Aorta (tissue), 5 donors: ENCODE measurements at places on chromosomes 3 and 15. TPM values are rescaled to one million over a fixed set of nuclear protein-coding genes. Genes with fewer than 3 reads are reported as not detected.

GRCh38 chr3:184523825-184524615 is 37.6 kb upstream of the EPHB3 start:
- H3K4me3 ChIP-seq: no peak overlapping the region
- DNase-seq: no peak
- H3K27ac ChIP-seq: no peak overlapping the region

DNA sequence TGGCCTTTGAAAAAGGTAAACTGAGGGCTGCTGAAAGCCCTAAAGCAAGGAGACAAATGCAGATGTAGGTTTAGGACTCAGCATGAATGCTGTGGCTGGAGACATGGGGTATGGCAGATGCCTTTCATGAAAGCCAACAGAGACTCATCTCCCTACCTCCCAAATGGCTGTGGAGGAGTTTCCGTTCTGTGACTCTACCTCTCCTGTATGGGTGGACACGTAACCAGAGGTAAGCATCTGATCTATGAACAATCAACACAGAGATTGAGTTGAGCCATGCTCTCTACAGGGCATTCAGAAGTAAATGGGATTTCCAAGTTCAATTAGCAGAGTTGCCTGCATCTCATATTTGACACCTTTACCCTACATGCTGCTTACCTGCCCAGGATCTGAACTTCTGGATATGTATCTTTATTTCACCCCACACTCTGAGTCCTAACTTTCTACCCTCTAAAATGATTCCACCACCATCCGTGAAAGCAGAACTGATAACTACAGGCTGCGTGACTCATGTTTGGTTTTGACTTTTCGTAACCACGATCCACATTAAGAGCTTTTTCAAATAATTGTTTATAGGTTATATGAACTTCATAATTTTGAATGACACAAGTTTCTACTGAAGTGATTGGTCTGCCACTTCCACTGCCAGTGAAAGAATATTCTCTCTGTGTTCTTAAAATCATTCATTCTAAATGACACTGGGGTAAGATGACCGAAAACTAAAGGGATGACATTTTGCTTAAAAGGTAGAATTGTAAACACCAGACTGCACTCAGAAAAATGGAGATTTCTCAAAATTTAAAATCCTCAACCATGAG is 1058.7 kb downstream of the FHIT start:
- no peak for DNase-seq
- H3K27me3 ChIP-seq: no peaks in the 10 kb centered on the region
- H3K27ac ChIP-seq: no peak overlapping the region
- H3K4me3 ChIP-seq: no peak overlapping the region
- H3K36me3 ChIP-seq: no peaks in the 10 kb centered on the region
- H3K4me1 ChIP-seq: no peaks in the 10 kb centered on the region

GRCh38 chr15:92385096-92385495 is 8.6 kb upstream of the ST8SIA2 start:
- H3K27ac ChIP-seq: no peak overlapping the region
- no peak for DNase-seq
- H3K36me3 ChIP-seq: no peaks in the 10 kb centered on the region
- no peak overlapping the region for H3K4me3 ChIP-seq

- no peaks in the 10 kb centered on the region for H3K4me1 ChIP-seq
- H3K36me3 ChIP-seq: no peaks in the 10 kb centered on the region
- H3K27ac ChIP-seq: no peak overlapping the region
- H3K4me3 ChIP-seq: no peak overlapping the region
Observed at GRCh38 chr3:15276028-15276724, 56.2 kb downstream of the SH3BP5 start.

DNA sequence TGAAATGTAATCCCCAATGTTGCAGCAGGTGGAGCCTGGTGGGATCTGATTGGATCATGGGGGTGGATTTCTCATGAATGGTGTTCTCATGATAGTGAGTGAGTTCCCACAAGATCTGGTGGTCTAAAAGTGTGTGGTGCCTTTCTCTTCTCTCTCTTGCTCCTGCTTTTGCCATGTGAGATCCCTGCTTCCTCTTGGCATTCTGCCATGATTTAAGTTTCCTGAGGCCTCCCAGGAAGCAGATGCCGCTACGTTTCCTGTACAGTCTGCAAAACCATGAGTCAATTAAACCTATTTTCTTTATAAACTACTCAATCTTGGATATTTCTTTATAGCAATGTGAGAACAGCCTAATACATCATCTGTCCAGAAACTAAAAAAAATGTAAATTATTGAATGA is 298.3 kb downstream of the MEX3B start:
- no peaks in the 10 kb centered on the region for H3K4me1 ChIP-seq
- no peak overlapping the region for H3K27ac ChIP-seq
- H3K4me3 ChIP-seq: no peak overlapping the region
- no peak for DNase-seq

DNA sequence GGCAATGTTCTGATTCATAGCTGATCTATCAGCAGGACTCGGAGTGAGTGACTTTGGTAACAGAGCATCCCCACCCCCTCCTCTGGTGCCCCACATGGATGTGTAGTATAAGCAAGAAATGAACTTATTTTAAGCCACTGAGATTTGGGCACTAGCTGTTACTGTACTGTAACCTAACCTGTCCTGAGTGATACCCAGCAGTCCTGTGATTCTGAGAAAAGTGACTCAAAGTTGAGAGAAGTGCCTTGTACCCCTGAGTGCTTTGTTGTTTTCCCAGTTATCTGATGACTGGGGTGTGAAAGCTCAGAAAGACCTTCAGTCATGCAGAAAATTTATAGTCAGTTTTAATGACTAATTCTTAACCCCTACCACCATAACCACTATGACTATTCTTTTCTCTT is 439.9 kb upstream of the RBMS3 start:
- no peaks in the 10 kb centered on the region for H3K4me1 ChIP-seq
- H3K27me3 ChIP-seq: no peaks in the 10 kb centered on the region
- H3K4me3 ChIP-seq: no peak overlapping the region
- H3K27ac ChIP-seq: no peak overlapping the region
- no peaks in the 10 kb centered on the region for H3K36me3 ChIP-seq

GRCh38 chr3:14849638-14850230 is 31.0 kb downstream of the FGD5 start:
- no peaks in the 10 kb centered on the region for H3K36me3 ChIP-seq
- H3K27ac ChIP-seq: no peak overlapping the region
- H3K4me1 ChIP-seq: no peaks in the 10 kb centered on the region
- peak; percentile 69 for DNase-seq
- no peaks in the 10 kb centered on the region for H3K27me3 ChIP-seq

DNA sequence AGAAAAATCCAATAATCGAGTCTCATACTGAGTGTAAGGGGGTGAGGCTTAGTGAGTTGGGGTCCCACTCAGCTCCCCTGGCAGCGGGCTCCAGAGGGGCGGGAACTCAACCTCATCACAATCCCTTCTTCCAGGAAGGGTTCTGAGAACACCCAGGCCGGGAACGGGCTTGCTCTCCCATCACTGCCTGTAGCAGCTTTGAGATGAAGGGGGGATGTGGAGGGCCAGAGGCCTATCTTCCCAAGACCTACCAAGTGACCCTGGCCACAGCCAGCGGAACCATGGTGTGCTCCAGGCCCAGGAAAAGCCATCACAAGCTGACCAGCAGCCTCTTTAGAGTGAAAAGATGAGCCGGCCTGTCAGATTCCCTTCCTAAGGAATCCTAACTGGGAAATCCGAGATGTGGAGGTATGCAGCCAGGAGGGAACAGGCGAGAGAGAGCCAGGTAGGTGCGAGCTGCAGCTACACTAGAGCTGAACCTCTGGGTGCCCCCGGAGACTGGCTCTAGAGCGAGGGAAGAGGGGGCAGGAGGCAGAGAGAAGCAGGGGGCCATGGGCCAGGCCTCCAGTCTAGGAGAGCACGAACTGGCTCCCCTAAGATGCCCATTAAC is 18.5 kb downstream of the GRAMD2A start:
- no peaks in the 10 kb centered on the region for H3K27me3 ChIP-seq
- H3K36me3 ChIP-seq: no peaks in the 10 kb centered on the region
- H3K27ac ChIP-seq: no peak overlapping the region
- DNase-seq: no peak

DNA sequence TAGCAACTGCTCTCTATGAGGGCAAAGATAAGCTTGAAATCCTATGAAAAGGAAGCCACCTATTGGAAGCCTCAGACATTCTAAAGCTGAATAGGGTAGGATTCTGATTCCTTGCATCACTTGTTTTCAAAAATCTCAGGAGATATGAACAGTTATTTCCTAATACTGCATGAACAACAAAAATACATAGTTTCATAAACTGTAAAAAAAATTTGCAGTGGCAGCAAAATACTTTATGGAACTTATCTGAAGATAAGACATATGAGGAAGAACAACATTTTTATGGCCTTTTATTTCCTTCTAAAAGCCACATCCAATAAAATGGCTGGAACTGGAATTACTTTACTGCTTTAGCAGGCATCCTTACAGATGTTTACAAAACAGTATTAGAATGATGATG is 29.9 kb downstream of the AP3S2 start:
- H3K4me3 ChIP-seq: no peak overlapping the region
- H3K27ac ChIP-seq: no peak overlapping the region
- peaks cover 5% of the 10 kb centered on the region for H3K36me3 ChIP-seq
- no peak for DNase-seq
- H3K4me1 ChIP-seq: no peaks in the 10 kb centered on the region
- no peaks in the 10 kb centered on the region for H3K27me3 ChIP-seq

GRCh38 chr3:52679199-52679538 is 6.5 kb downstream of the PBRM1 start:
- H3K27me3 ChIP-seq: no peaks in the 10 kb centered on the region
- H3K4me1 ChIP-seq: peaks cover 3% of the 10 kb centered on the region
- no peak overlapping the region for H3K27ac ChIP-seq
- peaks cover 5% of the 10 kb centered on the region for H3K36me3 ChIP-seq
- DNase-seq: no peak

GRCh38 chr3:177752831-177753230 is 555.5 kb upstream of the TBL1XR1 start:
- H3K27me3 ChIP-seq: no peaks in the 10 kb centered on the region
- no peak for DNase-seq
- no peaks in the 10 kb centered on the region for H3K36me3 ChIP-seq
- peaks cover 2% of the 10 kb centered on the region for H3K4me1 ChIP-seq

DNA sequence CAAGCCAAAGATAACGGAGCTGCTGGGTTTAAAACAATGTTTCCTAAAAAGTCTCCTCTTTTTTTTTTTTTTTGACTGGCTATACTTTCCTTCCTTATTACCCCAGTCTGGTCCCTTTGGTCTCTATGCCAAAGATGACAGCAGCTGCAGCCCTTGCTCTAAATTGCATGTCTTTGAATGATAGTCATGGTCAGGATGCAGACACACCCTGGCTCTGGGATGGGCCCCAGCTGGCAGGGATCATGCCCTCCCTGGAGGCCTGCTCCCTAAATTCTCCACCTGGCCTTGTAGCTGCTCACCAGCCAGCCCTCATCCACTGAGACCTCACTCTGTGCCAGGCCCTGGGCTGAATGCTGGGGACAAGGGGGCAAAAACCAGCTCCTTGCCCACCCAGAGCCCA is 95.8 kb downstream of the MESD start:
- H3K27me3 ChIP-seq: no peaks in the 10 kb centered on the region
- DNase-seq: no peak
- no peak overlapping the region for H3K27ac ChIP-seq

DNA sequence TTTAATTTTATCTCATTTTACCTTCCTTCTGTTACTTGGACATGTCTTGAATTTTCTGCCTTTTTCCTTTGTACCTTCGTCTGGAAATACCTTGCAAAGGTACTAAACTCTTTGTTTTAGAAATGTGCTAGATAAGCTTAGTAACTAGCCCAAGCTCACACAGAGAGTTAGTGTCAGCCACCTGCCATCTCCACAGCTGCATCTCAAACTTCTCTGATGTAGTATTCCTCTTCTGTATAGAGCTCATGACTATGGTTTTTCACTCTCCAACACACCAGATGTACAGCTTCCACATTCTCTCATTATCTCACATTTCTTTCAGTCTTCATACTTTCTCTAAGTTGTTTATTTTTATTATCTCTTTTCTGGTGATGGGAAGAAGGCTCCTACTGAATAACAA is 516.6 kb upstream of the ROBO2 start:
- H3K27me3 ChIP-seq: no peaks in the 10 kb centered on the region
- H3K4me1 ChIP-seq: no peaks in the 10 kb centered on the region
- H3K36me3 ChIP-seq: no peaks in the 10 kb centered on the region

DNA sequence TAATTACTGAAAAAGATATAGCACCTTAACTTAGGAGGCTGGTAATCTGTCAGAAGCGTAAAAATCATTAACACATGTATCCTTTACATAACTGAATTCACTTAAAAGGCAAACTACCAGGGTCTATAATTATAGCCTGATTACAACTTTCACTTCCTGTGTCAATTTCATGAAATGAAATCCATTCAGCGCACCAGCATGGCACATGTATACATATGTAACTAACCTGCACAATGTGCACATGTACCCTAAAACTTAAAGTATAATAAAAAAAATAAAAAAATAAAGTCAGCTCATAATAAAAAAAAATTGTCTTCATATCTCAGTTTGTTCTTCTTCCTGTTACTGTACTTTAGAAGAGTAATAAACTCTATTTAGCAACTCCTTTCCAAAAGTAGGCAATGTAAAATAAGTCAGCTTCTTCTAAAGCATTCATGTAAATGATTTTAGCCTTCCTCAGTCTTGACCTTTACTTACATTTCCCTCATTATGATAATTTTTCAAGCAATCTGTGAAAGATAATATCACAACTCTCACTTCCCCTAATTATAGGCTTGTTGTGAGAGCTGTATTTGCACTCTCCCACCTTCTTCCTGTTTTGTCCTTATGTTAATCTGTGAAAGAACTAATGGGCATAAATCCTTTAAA is 50.1 kb downstream of the KBTBD8 start:
- no peaks in the 10 kb centered on the region for H3K27me3 ChIP-seq
- no peaks in the 10 kb centered on the region for H3K36me3 ChIP-seq
- no peak overlapping the region for H3K27ac ChIP-seq
- DNase-seq: no peak
- no peak overlapping the region for H3K4me3 ChIP-seq

DNA sequence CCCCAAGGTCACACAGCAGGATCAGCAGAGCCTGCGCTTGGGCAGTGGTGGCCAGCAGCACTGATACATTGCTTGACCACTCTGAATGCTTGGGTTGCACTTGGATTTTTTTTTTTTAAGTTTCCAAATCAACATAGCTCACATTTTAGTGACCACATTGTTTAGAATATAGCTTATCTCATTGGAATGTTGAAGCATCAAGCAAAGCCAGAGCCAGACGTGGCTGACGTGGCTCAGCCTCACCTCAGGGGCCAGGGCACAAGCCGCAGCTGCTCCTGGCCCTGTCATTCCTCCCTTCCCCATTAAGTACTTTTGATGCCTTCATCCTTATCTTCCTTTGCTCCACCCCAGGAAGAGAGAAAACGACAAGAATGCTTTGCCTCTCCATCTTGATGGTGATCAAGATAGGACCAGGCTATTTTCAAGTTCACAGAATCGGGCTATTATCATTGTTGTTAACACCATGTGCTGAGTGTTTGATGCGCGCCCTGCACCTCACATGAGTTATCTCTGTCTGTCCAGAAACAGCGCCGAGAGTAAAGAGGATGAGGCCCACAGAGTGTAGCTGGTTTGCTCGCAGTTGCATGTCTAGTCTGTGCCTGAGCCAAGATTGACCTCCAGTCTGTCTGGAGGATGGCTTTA is 75.8 kb downstream of the AAGAB start:
- H3K27ac ChIP-seq: peak overlapping the region; percentile 14
- peaks cover 3% of the 10 kb centered on the region for H3K4me1 ChIP-seq
- DNase-seq: peak; percentile 87
- no peak overlapping the region for H3K4me3 ChIP-seq
- H3K36me3 ChIP-seq: no peaks in the 10 kb centered on the region

The STARD5 gene
- 2.2 TPM for total RNA-seq

The STAB1 gene
- 339 TPM for total RNA-seq

The SPTBN5 gene
- total RNA-seq: 1.9 TPM

The RBP2 gene
- not detected for total RNA-seq

The ARPIN gene
- total RNA-seq: 35.4 TPM

The HRG gene
- not detected for total RNA-seq

The TBC1D2B gene
- total RNA-seq: 109 TPM

The DPPA2 gene
- not detected for total RNA-seq

The REC114 gene
- not detected for total RNA-seq

The CGNL1 gene
- total RNA-seq: 19.4 TPM

The CFAP92 gene
- 1.2 TPM for total RNA-seq

The GXYLT2 gene
- 20.4 TPM for total RNA-seq
